Suppressor macrophage (primary cell): ENCODE measurements at places on chromosomes 3 and 15.

GRCh38 chr3:41304593-41304992 is 105.3 kb downstream of the CTNNB1 start:
- no peak for DNase-seq

GRCh38 chr15:98954411-98954810 is 53.2 kb downstream of the PGPEP1L start:
- DNase-seq, result peak; percentile 7

GRCh38 chr3:133674290-133674919 is 12.7 kb upstream of the TOPBP1 start:
- no peak for DNase-seq

- DNase-seq, result no peak
These were observed 244.1 kb upstream of the PDZRN3 start for GRCh38 chr3:73868688-73869315.

DNA sequence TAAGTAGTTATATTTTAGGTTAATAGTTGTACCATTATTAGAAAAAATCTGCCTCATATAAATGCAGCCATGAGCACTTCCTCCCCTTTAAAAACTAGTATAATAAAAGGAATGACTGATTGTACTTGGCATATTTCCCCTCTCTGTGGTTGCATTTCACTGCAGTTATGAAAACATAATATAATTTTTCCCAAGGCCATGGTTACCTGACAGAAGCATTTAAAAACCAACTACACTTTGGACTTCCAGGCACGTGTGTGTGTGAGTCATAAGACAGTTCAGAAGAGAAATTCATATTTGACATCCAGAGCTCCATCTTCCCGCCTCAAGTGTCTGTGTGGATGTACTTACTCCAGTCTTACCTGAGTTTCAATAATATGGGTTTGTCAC is 828.2 kb upstream of the CFAP20DC start:
- DNase-seq, result no peak

GRCh38 chr3:64259636-64260035 is 34.4 kb upstream of the PRICKLE2 start:
- no peak for DNase-seq

GRCh38 chr3:51245867-51246266 is 139.2 kb upstream of the MANF start:
- no peak for DNase-seq

GRCh38 chr3:11005686-11006256 is 13.2 kb downstream of the SLC6A1 start:
- DNase-seq, result no peak

DNA sequence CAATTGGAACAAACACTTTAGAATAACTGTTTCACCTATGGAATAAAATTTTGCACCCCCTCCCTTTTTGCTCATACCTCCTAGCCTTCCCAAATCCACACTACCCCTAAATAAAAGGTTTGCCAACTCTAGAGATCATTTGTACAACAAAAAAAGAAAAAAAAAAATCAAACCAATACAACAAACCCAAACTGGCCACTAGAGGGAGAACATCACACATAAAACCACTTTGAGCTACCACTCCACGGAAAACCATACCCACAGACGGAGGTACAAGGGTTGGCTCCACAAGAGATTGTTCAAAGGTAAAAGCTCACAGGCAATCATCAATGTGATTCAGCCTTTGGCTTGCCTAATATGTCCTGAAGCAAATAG is 47.6 kb downstream of the SETMAR start:
- DNase-seq, result peak; percentile 70

- DNase-seq, result no peak
These were observed 126.0 kb upstream of the MITF start for GRCh38 chr3:69613286-69613685.

GRCh38 chr15:60485365-60486055 is 6.6 kb upstream of the ICE2 start:
- DNase-seq, result no peak

DNA sequence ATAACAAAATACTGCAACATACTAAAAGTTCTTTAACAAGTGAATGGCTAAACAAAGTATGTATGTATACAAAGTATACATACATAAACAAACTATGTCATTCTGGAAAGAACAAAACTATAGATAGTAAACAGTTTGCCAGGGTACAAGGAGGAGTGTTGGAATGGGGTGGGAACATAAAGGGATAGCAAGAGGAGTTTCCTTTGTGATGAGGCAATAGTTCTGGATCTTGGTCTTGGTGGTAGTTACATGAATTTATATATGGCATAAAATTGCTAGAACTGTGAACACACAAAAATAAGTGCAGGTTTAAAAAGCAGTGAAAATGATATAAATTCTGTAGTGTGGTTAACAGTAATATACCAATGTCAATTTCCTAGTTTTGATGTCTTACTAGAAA is 22.0 kb downstream of the ZNF148 start:
- no peak for DNase-seq

- DNase-seq, result no peak
These were observed 54.3 kb downstream of the GSK3B start for GRCh38 chr3:120039642-120040610.

DNA sequence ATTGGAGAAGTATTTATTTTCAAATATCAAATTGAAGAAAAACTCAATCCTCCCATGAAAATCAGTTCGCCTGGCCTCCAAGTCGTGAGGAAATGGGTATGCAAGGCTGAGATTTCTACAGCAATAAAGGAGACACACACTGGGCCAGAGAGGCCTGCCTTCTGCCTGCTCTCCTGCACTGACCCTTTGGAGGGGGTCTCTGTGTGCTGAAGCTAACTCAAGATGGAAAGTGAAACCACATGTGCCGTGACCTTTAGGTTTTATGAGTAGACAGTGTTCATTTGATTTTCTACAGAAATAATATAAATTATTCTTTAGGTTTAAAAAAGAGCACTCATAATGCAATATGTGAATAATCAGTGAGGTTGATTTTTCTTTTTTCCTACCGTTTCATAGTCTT is 11.9 kb upstream of the SLC22A13 start:
- DNase-seq, result no peak

DNA sequence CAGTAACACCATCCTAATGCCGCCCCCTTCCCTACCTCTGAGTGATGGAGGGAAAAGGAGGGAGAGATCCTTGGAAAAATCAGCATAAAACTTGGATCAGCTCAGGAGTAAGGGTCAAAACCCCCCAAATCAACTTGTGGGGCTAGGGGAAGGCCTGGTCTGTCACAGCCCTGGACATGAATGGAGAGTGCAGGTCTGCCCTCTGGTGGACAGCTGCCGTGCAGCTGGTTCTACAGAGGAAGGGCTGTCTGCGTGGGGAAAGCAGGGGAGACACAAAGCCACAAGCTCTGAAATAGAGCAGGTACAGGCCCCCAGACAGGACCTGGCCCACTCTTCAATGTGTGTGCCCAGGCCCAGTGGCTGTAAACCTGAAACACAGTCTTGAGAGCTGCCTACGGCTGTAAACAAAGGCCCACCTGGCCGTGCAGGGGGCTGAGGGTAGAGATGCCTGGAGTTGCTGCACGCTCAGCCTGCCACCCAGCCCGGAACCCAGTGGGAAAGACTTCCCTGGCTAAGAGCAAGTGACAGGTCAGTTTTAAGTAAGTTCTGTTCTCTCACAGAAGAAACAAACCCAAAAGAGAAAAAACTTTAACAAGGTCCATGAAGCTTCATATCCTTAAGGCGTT is 16.4 kb downstream of the CLK3 start:
- DNase-seq, result peak; percentile 69

GRCh38 chr3:22129101-22129500 is 378.1 kb upstream of the ZNF385D start:
- DNase-seq, result no peak

- DNase-seq, result peak; percentile 66
These were observed 53.6 kb downstream of the RHCG start for GRCh38 chr15:89442671-89443307.

DNA sequence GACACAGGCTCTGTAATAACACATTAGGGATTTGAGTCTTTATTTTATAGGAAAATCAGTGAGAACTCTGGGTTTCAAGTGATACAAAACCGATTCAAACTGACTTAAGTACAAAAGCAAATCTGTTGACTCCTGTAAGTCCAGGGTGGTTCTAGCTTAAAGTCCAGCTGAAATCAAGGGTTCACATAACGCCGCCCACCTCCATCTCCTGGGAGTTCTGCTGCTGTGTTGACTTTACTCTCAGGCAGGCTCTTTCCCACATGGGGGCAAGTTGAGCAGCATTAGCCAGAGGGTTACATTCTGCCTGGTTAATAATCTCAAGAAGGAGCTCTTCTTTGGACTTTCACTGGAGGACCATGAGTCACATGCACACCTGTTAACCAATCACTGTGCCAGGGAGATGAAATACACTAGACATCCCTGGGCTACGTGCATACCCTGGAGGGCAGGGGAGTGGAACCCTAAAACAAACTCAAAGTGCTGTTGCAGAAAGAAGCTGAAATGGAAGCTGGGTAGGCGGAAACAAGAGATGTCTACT is 9.7 kb upstream of the RNF7 start:
- DNase-seq, result no peak

DNA sequence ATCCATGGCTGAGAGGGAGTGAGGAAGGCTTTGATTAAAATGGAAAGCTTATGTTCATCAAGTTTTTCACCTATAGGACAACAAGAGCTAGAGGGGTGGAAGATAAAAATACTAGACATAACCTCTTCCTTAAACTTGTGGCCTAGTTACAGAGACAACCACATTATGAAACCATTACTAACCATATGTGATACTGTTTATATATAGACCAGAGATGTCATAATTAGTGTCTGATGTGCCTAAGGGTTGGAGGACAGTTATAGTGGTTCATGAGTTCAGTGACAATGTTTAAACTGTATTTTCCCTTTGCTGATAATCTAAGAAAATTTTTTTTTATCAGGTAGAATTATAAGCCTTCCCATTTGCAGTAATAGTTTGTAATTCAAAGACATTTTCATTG is 23.7 kb downstream of the PHLDB2 start:
- DNase-seq, result no peak

DNA sequence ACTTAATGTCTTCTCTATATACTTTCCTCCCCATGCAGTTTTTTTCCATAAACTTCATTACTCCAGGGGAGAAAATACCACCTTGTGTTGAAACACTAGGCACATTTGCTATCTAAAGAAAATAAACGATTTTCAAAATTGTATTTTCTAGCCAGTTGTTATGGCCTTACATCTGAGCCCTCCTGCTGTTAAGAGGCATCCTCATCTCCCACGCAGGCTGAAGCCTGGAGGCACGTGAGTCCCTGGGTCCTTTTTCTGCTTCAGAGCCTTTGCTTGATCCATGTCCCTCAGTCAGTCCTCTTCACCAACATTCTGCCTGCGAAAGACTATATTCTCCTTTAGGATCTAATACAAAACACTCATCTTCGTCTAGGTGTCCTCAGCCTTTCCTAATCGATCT is 479.6 kb upstream of the ZNF717 start:
- no peak for DNase-seq

DNA sequence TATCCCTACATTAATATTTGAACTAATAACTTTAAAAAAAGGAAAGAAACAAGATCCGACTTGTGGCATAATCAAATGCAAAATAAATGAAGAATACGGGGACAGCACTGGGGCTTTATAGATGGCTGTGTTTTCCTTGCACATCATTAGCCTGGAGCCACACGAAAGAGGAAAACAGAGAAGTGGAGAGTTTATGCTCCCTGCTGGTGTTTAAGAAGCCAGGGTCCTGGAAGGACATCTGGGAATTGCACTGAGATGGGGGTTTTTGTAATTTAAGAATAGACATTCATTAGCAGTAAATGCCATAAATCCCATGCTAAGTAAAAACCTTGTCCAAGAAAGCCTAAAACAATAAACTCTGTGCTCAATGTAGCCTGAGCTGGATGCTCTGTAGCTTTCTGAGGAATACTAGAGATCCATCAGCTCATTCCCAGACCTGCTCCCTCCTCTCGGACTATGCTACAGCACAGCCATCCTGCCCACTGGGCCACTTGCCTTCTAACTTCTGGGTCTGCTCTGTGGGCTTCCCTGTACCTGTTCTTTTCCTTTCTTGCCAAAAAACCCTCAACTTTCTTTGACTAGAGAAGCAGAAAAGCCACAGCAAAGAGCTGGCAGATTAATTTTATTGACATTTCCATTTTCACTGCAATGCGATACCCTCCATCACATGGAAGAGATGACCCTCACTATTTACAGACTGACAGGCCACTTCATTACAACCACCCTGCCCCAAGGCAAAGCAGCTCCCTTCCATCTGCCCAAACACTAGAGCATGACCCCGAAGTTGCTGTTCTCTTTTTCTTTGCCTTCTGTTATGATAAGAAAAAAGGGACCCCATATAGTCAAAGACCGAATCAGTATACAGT is 62.3 kb downstream of the MEIS2 start:
- no peak for DNase-seq

GRCh38 chr3:164406281-164406680 is 672.0 kb downstream of the SI start:
- no peak for DNase-seq

- no peak for DNase-seq
These were observed 774.7 kb upstream of the NECTIN3 start for GRCh38 chr3:110296885-110297284.

- no peak for DNase-seq
These were observed 1.7 kb downstream of the NMNAT3 start for GRCh38 chr3:139676108-139676507.

DNA sequence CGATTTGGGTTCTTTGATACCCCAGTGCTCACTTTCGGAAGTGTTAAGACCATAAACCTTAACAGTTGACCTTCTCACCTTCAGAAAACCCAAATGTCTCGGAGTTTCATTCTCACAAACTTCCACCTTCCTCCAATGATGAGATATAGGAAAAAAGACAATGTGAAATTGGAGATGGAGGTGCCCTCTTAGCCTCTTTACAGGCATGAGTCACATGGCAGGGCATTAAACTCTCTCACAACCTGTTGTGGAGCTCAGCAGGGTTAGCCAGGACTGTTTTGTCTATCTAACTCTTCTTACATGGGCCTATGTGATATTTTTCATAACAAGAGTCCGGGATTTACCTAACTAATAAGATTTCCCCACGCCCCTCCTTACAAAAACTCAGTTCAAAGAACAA is 10.7 kb downstream of the AGTR1 start:
- DNase-seq, result no peak

DNA sequence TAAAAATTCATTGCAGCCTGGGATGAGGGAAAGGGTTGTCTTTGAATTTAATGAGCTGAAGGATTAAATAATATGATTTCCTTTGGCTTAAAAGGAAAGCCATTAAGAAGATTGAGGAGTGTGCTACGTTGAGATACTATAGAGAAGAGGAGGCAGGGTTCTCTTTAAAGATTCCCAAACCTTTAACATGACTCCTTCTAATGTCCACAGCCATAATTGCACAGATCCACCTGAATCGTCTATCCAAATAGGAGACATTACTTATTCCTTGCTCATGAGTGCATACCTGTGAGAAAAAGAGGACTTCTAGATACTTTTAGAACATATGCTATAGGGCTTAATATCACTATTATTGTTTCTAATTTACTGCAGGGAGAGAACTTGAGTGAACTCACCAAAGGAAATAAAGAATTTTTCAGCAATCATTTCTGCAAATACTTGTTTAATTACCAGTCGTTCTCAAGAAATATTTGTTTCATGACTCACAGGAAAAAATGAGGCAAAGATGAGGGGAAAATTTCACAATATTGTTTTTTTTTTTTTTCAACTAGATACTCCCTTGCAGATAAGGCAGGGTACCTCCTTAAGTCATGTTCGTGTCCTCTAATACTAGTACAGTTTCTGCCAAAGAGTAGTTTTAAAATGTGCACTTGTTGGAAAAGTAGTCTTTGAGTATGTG is 8.9 kb upstream of the SUCNR1 start:
- no peak for DNase-seq

GRCh38 chr3:182925330-182925943 is 54.9 kb downstream of the DCUN1D1 start:
- DNase-seq, result peak; percentile 65

- no peak for DNase-seq
These were observed 19.0 kb downstream of the ARL14 start for GRCh38 chr3:160695915-160696327.
